Left cardiac atrium (tissue), 4 donors: ENCODE measurements at places on chromosomes 3 and 15. TPM values are rescaled to one million over a fixed set of nuclear protein-coding genes. Genes with fewer than 3 reads are reported as not detected.

DNA sequence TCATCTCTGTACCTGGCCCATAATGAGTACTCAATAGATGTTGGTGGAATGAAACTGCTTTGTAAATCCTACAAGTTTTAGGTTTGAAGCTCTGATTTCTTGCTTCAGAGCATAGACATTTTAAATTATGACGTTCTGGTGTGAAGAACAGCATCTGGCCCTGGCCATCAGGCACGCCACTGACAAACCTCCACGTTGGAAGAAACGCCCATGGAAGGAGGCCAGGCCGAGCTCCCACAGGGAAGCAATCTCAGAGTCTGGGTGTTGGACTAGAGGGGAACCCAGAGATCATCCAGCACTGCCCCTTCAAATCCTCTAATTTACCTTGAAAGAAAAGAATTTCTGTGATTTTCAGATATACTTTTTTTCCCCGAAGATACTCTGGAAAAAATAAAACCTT, 328.1 kb upstream of the RGMA start:
- DNase-seq, result peak; percentile 35

GRCh38 chr3:105022813-105023212, 343.9 kb upstream of the ALCAM start:
- no peak for DNase-seq

The CHL1 gene
- 67.9 TPM for total RNA-seq

DNA sequence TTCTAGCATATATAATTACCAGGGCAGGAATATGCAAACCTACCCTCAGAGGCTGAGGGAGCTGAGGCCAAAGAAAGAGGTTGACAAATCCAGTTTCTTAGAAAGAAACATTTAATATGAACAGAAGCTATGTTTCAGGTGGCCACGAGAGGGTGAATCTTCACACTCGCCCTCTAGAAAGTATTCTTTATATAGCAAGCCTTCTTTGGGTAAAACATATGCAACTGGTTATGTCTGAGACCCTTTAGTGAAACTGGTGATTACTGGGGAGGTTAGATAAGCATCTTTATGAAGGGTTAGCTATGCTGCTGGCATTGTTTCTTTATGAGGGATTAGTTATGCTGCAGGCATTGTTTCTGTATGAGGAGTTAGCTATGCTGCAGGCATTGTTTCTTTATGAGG, 50.7 kb upstream of the GOLGA6L2 start:
- no peak for DNase-seq

GRCh38 chr3:185308126-185308754, 54.4 kb upstream of the EHHADH start:
- DNase-seq, result no peak

- no peak for DNase-seq
Observed at GRCh38 chr3:139774560-139775302, 97.0 kb upstream of the NMNAT3 start.

DNA sequence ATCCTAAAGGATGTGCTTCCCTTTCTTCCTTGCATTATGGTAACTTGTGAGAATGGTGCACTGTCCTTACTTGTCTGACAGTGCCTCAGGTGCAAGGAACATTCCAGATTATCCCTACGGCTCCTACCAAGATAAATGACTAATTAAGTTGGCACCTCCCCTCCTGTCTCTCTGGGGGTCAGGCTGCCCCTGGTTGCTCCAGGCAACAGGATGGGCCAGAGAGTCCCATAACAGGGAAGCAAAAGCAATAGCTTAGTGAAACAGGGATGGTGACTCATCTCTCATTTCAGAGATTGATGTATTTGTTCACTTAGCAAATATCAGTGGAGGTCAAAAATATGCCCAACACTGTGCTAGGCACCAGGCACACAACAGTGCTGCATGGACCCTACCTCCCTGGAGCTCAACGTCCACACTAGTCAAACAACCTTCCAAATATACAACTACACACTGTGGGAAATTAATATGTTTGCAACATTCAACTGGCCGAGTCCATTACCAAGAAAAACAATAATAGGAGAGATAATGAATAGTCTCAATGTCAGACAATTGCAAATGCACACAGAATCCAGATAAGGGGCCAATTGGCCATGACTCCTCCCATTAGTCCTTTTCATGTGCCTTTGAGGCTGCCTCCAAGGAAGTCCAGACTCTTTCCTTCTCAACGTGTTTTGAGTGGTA, 249.0 kb downstream of the TLE3 start:
- DNase-seq, result no peak

DNA sequence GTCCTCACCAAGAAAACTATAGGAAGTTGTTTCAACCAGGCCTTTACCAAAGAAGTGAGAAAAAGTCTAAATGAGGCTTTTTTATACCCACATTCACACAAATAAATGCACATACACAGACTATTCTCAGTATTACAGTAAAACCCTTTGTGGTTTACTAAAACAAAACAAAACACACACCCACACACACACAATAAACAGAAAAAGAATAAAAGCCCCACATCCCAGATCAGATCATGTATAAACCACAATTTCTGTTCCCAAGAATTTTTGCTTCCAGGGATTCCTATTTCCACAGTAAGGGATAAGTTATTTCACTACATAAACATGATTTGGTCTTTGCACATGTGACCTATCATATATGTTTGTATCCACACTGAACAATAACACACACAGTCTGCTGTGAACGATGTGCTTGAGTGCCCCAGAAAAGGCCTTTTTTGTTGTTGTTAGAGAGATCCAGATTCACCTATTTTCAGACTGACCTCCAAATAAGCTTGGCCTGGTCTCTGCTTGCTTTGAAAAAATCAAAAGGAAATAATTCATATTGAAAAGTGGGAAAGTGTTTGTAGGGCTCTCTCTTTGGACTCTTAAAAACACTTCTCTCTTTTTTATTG, 283.4 kb upstream of the ATP11B start:
- no peak for DNase-seq

GRCh38 chr15:38651328-38652038, 86.9 kb upstream of the RASGRP1 start:
- no peak for DNase-seq

The RPP25 gene
- total RNA-seq, result 6.6 TPM

The SUMF1 gene
- total RNA-seq, result 12.0 TPM

GRCh38 chr3:150787741-150788370, 24.9 kb upstream of the SIAH2 start:
- peak; percentile 89 for DNase-seq

The KATNBL1 gene
- 24.8 TPM for total RNA-seq

The PAK2 gene
- total RNA-seq, result 78.3 TPM

- no peak for DNase-seq
Observed at GRCh38 chr3:124126436-124127023, 134.6 kb upstream of the ROPN1 start.

DNA sequence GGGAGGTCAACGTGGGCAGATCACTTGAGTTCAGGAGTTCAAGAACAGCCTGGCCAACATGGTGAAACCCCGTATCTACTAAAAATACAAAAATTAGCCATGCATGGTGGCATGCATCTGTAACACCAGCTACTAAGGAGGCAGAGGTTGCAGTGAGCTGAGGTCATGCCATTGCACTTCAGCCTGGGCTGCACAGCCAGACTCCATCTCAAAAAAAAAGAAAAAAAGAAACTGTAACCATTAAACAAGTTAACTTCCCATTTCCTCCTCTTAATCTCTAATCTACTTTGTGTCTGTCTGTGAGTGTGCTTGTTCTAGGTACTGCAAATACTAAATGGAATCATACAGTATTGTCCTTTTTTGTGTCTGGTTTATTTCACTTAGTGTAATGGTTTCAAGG, 2.7 kb downstream of the RBM6 start:
- DNase-seq, result no peak

DNA sequence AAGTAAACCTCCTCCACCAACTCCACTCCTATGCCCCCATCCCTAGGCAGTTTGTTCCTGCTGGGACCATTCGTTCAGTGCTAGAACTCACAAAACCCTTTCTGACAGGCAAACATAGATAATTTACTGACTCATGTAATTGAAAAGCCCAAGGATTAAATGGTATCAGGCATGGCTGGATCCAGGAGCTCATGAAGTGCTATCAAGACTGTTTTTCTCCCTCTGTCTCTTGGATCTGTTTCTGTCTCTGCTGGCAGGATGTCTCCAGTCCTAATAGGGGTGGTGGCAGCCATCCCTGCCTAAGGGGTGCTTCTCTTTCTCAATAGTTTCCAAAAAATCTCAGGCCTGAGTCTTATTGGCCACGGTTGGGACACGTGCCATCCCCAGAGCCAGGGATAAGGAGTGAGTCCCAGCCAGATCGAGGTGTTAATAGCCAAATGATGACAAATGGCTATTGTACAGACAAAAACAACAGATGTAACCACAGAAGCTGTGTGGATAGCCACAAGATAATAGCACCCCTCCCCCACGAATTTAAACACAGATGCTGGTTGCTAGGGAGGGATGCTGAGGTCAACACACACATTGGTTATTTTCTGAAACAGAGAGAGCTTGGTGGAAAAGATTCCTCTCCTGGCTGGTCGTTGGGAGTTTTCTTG, 168.6 kb downstream of the SHQ1 start:
- no peak for DNase-seq

DNA sequence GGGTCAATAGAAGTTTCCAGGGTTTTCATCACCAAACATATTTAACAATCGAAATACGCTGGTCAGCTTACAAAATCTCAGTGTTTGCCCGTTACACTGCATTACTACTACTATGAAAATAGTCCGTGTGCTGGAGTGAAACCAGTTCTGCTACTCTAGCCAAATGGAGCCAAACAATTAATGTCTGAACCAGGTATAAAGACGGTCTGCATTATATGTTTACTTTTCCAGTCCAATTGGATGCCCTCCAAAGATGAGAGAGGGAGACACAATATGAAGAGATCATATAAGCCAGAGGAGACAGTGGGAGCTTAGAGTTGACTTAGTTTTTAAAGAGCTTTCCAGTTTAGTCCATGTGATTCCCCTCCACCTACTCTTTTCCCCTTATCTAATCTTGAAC, 6.3 kb upstream of the DUT start:
- no peak for DNase-seq

The TGM4 gene
- not detected for total RNA-seq

GRCh38 chr3:27910456-27910855, 188.3 kb upstream of the EOMES start:
- DNase-seq, result peak; percentile 17

- no peak for DNase-seq
Observed at GRCh38 chr3:15241341-15241740, 35.3 kb downstream of the CAPN7 start.

The PXYLP1 gene
- 10.8 TPM for total RNA-seq

The ATP1B3 gene
- 68.0 TPM for total RNA-seq

GRCh38 chr3:15319575-15319974, 12.8 kb downstream of the SH3BP5 start:
- DNase-seq, result peak; percentile 61

The ZNF592 gene
- 19.3 TPM for total RNA-seq

GRCh38 chr3:107837895-107838612, 252.8 kb downstream of the CD47 start:
- no peak for DNase-seq

DNA sequence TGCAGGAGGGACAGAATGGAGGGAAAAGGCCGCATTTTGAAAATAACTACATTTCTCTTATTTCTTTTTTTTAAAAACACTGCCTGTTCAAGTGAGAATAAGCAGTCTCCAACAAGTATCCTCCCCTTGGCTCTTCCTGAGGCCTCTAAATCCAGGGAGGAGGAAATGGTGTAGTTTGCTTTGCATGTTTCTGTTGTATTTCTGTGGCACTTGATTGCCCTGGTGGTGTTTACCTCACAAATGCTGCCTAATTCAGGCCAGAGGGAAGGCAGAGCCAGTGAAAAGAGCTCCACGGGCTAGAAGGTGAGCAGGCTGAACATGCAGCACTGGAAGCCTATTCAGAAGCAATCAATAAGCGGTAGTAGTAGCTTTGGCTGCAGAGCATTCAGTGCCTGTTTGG, 149.3 kb upstream of the ATP11B start:
- DNase-seq, result no peak

GRCh38 chr3:115518100-115518852, 105.0 kb upstream of the GAP43 start:
- peak; percentile 83 for DNase-seq

- DNase-seq, result no peak
Observed at GRCh38 chr3:46893146-46893748, 15.7 kb downstream of the PTH1R start.

The TMEM44 gene
- total RNA-seq, result 5.6 TPM

DNA sequence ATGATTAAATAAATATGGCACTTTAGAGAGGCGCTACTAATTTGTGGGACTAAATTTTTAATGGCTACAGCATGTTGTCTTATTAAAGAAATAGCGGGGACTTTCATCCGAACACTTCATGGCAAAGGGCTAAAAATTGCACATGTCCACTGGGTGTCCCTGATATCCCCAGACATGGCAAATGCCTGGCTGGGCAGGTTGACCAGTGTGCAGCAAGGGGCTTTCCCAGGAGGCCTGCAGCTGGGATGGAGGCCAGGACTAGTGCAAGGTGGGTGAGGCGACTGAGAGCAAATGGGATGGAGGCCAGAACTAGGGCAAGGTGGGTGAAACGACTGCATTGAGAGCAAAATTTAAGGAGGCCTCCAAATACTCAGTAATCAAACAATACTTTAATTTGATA, 167.4 kb upstream of the SMAD3 start:
- DNase-seq, result no peak

DNA sequence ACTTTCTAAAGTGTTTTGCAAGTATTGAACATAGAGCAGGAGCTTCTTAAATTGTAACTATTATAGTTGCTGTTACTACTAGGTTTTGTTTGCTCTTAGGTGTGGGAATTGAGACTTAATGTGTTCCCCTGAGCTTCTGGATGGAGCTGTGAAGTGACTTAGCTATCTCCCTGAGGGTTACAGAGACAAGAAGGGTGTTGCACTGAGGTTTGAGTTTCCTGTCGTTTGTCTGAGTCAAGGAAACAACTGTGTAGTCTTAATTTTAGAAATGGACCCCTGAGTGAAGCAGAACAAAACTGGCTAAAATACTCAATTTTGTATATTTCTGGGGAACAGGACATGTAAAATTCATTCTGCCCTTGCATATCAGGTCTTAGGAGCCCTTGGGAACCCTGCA, 20.4 kb downstream of the TTC21A start:
- DNase-seq, result no peak
